ENCODE measurements at places on chromosomes 5 and 9.

DNA sequence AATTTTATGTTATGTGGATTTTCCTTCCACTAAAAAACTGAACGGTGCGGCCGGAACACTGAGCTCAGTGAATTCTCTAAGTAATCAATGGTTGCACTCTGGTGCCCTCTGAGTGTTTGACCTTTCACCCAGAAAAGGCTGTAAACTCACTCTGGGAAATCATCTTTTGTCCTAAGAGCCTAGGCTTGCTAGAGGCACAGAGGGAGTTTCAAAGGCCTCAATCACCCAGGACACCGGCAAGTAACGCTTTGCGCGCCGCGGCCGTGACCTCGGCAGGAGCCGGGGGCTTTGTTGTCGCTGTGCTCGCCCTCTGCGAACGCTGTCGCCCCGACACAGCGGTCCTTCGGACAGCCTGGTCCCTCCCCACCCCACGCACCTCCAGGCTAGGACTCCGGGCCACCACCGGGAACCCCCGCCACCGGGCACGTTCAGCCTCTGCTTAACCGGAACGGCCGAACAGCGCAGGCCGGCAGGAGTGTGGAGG lies 703 bp downstream of the ISCA1 start:
- DNase-seq: peak; percentile 39

DNA sequence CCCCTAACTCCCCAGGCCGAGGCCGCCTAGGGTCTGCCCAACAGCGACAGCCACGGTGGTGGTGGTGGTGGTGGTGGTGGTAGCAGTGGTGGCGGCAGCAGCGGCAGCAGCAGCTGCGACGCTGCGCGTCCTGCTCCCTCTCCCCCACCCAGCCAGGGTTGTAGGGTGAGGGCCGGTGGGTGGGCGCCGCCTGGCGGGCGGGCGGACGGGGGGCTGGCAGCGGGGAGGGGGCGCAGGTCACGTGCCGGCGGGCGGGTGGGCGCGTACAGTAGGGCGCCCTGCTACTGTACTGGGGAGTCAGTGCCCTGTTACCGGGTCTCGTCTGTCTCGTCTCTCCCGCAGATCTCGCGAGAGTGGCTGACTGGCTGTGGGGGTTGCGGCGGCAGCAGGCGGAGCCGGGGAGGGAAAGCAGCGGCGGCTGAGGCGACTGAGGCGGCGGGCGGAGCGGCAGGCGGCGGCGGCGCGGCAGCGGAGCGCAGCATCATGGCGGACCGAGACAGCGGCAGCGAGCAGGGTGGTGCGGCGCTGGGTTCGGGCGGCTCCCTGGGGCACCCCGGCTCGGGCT lies at the start of gene PURA:
Gene PURA (plus strand): TSS at position 411 of the 565 bp plus-strand sequence. CDS start 73 bp downstream, at position 484.
- DNase-seq: peak; percentile 88

GRCh38 chr5:92998456-92998855 lies 582.6 kb downstream of the NR2F1-AS1 start:
- no peak for DNase-seq

DNA sequence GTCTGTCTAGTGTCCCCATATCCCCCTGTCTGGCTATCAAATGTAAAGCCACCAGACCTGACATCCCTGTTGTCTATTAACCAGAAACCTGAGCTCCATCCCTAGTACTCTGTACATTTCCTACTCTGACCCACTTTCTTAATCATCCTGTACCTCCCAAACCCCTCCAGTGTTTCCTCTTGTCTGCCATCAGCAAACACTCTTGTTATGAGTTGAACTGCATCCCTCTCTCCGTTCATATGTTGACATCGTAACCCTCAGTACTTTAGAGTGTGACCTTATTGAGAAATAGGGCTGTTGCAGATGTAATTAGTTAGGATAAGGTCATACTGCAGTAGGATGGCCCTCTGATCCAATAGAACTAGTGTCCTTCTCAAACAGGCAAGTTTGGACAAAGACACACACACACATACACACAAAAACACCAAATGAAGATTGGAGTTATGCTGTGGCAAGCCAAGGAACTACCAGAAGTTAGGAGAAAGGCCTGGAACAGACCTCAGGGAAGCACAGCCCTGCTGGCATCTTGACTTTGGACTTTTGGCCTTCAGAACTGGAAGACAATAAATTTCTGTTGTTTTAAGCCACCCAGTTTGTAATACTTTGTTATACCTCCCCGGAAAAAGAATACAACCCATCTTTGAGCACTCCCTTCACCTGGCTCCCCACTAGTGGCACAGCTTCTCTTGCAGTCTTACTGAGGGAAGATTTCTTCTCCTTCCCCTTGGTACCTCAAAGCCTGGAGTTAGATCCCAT lies 180.0 kb upstream of the PTGER4 start:
- DNase-seq: peak; percentile 31

GRCh38 chr5:55004729-55005128 lies 19.3 kb upstream of the GZMK start:
- DNase-seq: no peak

DNA sequence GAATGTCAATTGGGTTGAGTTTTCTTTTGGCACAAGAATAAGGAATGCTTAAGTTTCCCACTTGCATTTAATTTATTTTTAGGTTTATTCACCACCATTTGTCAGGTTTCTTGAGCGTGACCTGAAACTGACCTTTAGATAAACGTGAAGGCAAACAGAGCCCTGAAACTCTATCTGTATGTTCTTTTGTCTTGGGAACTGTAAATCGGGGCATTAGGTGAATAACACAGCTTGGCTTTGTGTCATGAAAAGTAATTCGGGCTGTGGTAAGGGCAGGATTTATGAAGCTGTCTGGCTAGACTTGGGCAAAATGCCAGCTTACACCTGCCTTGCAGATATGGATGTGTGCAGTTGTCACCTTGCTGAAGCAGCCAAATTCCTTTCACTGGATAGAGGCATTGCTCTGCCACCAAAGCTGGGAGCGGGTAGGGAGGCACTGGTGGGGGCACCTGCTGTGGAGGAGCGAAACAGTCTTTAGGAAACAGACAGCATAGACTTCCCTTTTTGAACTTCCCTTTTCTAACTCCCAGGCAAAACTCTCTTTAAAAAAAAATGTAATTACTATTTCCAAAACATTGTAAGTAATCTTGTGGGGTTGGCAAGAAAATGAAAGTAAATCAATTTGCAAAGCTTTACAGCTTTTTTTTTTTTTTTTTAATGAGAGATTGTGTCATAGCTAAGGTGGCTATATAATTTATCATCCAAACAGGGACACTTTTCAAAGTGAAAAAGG lies 545.2 kb downstream of the CSNK1G3 start:
- no peak for DNase-seq

- peak; percentile 61 for DNase-seq
Measured at GRCh38 chr9:97983589-97984187, 547 bp downstream of the ANP32B start.

DNA sequence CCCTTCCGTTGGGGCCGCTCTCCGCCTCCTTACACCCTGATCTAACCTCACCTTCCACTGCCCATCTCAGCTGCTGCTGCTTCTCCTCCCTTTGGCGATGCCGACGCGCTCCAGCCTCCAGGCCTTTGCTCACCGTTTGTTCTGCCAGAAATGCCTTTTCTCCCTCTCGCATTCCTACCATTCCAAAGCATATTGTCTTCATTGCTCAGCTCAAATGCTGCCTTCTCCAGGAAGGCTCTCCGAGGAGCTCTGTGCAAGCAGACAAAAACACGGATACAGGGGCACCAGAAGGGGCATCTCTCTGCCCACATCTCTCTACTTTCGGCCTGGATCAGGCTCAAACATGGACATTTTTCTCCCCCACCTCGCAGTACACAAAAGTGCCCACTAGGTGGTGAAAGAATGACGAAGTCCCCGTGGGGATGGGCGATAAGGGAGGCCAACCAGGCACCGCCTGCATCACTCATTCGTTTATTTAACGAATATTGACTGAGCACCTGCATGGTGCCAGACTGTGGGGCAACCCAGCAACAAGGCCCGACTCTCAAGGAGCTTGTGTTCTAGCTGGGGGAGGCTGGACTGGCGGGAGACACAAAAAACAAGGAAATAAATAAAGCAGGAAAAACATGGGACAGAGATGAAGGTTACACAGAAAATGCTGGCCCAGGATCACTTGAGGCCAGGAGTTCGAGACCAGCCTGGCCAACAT lies 7.3 kb upstream of the GRHPR start:
- DNase-seq: peak; percentile 91

DNA sequence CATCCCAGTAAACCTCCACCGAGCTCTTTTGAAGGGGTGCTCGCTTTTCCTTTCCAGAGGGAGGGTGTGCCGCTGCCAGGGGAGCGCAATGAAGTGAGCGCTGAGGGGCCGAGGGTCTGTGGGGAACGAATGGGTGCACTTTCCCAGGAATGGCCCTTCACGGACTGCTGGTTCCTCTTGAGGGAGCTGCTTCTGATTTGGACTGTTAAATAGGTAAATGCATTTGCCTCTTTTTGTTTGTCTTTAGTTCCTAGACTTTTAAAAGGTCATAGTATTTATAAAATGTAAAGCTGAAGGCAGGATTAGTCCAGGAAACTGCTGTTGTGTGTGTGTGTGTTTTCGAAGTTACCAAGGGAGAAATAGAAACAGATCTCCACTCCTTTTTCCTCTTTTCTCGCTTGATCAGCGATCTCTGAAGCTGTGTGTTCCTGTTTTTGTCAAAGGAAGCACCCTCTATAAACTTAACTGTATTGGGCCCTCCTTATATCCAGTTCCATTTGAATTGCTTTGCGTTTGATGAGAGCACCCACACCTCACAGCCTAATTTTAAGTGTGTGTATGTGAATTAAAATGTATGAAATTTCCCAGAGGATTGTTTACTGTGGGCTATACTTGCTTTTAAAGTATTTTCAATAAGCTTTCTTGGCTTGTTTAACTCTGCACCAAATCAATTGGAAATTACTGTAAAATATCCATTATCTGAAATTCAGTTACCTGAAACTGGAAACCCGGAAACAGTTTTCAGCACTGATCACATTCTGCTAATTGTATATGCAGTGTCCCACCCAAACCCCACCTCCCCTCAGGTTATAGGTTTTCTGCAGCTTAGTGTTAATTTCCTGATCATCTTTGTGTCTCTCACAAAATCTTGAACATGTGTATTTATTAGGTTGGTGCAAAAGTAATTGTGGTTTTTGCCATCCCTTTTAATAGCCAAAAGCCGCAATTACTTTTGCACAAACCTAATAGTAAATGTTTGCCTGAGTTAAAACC lies 966 bp downstream of the SNX2 start:
- no peak for DNase-seq

DNA sequence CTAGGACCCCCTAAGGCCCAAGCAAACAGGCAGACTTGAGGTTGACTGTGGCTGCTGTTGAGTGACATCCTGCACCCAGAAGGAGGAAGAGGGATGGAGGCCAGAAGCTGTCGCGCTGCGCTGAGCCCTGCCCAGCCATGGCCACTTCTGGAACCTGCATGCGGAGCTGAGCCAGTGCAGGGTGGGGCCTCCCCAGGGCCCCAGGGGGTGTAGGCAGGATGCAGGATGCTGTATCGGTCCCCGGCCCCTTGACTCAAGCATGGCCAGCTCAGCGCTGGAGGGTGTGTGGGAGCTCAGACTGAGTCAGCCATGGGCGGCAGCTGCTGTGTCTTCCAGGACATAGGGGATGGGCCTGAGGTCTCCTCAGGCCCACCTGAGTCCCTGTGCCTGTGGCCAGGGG lies 26.9 kb downstream of the GLT6D1 start:
- DNase-seq: no peak

DNA sequence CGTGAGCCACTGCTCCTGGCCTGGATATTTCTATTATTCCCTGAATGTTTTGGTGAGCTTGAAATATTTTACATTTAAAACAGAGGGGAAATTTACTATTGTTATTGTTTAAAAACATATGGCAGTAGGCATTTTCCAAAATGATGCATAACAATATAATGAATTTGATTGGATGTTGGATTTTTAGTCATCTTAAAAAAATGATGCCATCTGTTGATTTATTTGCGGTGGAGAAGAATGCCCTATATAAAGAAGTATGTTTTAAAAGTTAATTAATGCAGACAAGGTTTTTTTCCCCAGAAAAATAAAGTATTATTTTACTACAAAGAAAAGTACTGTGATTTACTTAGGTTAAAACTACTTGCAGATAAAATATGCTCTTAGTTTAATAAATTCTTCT lies 33.4 kb upstream of the ARRDC3 start:
- DNase-seq: no peak
